MG63 (cell line): ENCODE measurements at places on chromosomes 7 and 10. TPM values are rescaled to one million over a fixed set of nuclear protein-coding genes. Genes with fewer than 3 reads are reported as not detected.

DNA sequence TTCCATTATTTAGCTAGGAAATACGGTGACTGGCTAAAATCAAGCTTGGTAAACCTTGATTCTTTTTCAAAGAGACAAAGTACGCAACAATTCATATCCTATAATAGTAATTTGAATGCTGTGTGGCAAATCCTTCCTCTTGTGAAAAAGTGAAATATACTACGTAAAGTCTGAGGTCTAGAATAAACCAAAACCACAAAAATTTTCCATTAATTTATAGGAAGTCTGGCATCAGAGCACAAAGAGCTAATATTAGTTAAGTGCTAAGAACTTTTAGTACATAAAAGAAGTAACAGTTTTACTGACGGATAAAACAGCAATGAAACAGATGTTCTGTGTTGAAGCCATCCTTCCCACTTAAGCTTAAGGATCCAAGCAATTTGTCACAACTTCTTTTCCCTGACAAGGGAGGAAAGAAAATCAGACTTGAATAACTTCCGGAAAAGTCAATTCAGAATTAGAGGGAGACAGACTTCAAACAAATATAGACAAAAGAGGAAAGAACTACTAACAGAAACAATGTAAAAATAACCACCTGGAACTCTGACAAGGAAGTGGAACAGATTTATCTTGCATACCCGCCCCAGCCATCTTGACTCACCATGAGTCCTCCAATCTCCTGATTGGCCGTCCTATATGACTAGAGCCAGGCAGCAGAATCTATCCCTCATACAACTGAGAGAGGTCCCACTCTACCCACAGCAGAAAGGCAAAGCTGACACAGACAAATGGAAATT lies 34.6 kb downstream of the RHEB start:
- peak; percentile 73 for DNase-seq

DNA sequence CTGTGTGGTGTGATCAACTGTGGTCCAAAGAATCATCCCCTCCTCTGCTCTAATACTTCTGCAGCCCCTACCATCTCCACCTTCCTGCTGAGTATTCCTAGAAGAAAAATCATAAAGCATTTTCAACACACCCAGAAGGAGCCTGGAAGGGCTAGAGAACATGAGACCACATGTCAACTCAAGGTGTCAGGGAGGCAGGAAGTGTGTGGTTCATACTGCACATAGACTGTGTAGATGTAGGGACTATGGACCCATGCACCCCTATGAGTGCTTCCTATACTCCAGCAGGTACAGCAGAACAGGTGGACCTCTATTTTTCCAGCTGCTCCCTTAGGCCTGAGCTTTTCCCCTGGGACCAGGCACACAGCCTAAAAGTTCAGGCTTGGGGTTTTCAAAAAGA lies 2.6 kb upstream of the ZNF746 start:
- DNase-seq, result no peak

DNA sequence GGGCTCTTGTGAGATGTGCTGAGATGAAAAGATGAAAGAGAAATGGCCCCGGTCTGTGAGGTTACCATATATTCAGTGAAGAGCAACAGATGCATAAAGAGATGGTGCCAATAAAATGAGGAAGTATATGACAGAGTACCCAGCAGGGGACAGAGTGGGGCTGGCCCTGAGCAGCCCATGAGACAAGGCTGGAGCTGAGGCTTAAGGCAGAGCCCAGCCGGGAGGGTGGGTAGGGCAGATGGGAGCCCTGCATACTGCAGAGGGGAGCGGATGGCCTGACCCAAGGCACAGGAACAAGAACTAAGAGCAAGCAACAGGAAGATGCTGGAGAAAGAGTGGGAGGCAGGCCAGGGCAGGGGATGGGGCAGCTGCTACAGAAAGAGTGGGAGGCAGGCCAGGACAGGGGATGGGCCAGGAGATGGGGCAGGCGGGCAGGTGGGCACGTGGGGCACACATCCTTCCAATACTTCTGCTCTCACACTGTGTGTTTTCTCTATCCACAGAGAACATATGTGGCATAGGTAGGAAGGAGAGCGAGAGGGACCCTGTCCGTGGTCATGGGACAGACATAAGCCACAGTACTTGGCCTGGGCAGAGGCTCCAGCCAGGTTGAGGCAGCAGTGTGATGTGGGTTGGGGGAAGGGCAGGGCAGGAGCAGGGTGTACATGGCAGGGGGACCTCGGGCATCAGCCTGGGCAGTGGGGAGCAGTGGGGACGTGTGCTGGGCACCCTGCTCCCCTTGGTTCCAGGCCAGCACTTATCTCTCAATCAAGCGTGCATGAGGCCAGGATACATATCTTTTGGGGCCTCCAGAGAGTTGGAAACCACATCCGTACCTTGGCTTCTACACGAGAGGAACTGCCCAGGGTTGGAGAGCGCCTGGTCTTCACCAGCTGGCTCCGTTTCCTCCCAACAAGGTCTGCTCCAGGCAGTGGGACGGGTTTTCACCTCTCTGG lies 91.6 kb upstream of the IKZF1 start:
- no peak for DNase-seq

SNX10 gene
- 3.0 and 4.4 TPM in 2 replicates for total RNA-seq

VWDE gene
- not detected in 2 replicates for total RNA-seq

PFKFB3 gene
- total RNA-seq, result 3.4 and 7.8 TPM in 2 replicates
